ENCODE measurements at places on chromosomes 4 and X.

- DNase-seq: no peak
Measured at GRCh38 chrX:71182871-71183270, 38.2 kb downstream of the NLGN3 start.

DNA sequence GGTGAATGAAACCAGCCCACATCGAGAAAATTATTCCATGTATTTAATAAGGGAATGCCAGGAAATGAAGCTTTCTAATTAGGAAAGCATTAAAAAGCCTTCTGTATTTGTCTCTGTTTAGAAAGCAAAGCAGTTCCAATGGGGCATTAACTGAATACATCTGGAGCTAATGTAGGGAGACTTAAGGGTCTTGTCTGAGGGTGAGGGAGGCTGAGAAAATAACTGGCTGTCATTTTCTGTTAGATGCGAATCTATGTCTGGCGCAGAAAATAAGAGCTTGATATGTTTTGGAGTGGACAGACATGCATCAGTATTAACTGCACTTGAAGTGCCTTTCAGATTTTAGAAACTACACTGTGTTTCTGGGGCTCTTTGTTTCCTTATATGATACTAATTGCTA is 111.3 kb downstream of the KLHL8 start:
- DNase-seq: no peak

GRCh38 chrX:40004921-40005291 is 92.9 kb downstream of the BCOR start:
- DNase-seq: no peak

DNA sequence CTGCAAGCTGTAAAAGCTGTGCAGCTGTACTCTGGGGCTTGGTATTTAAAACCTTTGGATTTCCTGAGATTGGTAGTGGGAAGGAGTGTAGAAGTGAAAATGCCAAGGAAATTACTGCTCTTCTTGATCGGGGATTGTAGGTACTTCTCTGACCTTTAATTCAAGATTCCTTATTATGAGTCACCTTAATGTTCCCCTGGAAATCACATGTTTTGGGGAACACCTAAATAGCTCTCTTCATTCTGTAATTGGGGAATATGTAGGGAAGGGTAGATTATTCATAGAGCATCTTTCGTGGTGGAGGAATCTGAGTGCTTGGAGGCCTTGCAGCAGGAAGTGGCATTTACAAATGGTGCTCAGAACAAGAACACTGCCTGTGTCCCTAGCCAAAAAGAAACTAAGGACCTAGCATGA is 137.8 kb downstream of the UCHL1 start:
- DNase-seq: no peak

- DNase-seq: no peak
Measured at GRCh38 chr4:55437356-55437796, 41.6 kb downstream of the TMEM165 start.

- peak; percentile 78 for DNase-seq
Measured at GRCh38 chrX:49291615-49292337, 11.7 kb upstream of the GAGE10 start.

GRCh38 chrX:14964500-14964899 is 91.3 kb downstream of the MOSPD2 start:
- no peak for DNase-seq

DNA sequence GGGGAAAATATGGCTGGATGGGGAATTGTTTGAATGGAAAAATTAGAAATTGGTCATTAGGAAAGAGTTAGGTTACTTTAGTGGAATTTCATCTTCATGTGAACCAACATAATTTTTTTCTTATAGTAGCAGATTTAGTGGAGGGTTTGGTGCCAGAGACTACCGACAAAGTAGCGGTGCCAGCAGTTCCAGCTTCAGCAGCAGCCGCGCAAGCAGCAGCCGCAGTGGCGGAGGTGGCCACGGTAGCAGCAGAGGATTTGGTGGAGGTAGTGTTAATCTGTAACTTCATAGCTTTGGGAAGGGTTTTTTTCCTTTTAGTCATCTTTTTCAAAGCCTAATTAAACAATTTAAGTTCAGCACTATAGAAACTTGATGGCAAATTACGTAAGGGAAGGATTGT is 13.2 kb downstream of the DDX3X start:
- no peak for DNase-seq
